ENCODE measurements at places on chromosomes 6 and 20.

DNA sequence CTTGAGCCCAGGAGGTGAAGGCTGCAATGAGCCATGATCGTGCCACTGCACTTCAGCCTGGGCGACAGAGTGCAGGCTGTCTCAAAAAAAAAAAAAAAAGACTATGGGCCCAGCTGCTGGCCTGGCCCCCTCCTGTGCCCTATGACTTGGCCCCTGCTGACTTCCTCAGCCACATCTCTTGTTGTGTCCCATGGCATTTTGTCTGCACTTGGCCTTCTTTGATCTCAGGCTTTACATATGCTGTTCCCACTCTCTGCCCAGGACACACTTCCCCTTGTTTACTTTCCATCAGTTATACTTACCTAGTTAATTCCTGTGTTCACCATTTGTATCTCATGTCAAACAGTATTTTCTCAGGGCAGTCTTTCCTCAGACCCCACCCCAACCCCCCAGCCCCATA lies 44.5 kb downstream of the RPRD1B start:
- no peak for DNase-seq

GRCh38 chr6:123393331-123393730 lies 243.4 kb downstream of the TRDN start:
- no peak for DNase-seq

GRCh38 chr6:46419576-46420002 lies 71.7 kb downstream of the RCAN2 start:
- peak; percentile 5 for DNase-seq

DNA sequence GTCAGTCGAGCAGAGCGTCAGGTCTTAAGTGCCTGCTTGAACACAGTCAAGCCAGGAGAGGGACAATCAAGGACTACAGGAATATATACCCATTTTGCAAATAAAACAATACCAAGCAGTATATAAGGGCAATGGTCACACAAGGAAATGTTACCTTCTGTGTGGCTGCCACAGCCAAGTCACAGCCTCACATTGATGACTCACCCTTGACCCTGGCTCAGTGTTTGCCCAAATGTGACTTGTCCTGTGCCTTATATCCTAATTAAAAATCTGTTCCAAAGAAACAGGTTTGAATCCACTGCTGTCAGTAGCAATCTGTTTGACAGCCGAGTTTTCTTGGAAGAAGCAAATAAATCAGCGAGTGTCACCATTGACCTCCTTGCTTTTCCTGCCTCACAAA lies 34.3 kb downstream of the C6orf89 start:
- DNase-seq, result no peak

- DNase-seq, result no peak
Observed at GRCh38 chr20:57413986-57414385, 22.8 kb downstream of the RBM38 start.

DNA sequence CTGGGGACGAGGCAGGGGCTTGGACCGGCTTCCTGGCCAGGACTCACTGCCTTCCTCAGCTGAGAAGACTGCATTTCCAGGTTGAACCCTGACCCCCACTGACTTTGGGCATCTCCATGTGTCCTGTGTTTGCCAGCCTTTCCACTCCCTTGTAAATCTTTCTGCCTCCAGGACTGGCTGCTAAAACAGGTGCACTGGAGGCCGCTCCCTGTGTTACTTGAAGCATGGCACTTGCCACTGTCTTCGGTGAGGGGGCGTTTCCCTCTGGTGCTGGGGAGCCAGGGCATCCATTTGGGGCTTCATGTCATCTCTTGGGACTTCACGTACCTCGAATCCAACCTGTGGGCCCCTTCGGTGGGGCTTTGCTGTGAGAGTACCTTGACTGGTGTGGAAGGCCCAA lies 6.7 kb upstream of the RBM38 start:
- no peak for DNase-seq

GRCh38 chr6:46815130-46815529 lies 21.9 kb downstream of the MEP1A start:
- no peak for DNase-seq

DNA sequence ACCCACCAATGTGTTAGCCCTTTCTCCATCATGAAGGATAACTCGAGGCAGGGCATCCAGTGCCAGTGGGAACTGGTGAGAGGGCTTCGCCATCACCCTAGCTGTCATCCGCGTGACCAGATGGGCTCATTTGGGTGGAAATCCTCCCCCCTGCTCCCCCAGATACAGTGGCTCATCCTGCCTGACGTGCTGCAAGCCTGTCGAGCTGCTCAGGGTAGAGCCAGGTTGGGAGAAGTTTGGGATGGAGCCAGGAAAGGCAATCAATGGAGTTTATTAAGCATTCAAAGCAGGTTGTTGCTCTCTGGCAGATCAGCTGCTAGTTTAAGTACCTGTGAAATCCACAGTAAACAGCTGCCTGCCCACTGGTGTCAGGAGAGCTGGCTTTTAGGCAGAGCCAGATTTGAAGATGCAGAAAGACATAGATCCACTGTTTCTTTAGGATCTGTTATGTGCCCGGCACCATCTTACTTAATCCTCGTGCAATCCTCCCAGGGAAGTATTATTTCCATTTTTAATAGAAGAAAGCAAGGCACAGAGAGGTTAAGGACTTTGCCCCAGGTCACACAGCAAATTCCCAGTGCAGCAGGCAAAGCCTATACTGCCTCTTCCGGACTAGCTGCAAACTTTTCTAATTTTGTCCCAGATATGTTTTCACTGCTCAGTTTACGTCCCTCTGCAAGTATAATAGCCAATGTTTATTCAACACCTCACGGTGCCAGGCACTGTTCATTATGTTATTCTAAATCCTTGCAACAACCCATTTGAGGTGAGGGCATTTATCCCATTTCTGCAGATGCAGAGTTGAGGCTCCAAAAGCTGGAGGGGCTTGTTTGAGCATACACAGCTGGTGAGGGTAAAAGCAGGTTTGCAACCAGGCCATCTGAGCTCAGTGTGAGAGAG lies 54.1 kb upstream of the KCNG1 start:
- no peak for DNase-seq

- no peak for DNase-seq
Observed at GRCh38 chr20:63125838-63126601, 89.9 kb downstream of the YTHDF1 start.

DNA sequence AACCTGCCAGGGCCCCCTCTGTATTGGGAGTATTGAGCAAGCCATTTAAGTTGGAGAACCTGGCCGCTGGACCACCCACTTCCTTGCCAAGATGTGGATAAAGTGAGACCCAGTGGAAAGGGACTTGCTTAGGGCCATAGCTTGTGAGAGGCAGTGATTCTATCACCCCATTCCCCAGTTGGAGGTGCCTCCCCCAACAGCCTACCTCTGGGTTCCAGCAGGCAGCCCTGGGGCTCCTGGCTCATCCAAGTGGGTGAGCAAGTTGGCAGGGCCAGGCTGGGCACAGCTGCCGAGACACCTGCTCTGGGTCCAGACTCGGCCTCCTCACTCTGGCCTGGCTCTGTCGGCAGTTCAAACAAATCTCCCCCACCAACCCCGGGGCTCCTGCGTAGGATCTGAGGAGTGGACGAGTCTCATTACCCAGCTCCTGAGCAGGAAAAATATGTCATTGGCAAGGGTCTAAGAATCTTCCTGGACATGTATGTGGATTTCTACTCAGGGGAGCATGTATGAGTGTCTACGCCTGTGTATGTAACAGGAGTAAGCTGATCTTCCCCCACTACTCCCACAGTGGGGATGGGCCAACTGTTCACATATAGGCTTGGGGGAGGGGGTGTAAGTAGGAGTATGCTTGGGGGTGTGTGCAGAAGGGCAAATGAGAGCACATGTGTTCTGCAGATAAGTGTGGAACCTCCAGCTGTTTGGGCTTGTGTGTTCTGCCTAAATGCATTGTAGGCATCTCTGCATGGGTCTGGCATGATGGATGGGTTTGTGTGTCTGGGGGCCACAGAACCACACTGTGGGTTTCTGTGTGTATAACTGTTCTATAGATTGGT lies 1.9 kb downstream of the ID1 start:
- DNase-seq, result no peak

- DNase-seq, result no peak
Observed at GRCh38 chr6:119310486-119311036, 39.0 kb downstream of the MAN1A1 start.

DNA sequence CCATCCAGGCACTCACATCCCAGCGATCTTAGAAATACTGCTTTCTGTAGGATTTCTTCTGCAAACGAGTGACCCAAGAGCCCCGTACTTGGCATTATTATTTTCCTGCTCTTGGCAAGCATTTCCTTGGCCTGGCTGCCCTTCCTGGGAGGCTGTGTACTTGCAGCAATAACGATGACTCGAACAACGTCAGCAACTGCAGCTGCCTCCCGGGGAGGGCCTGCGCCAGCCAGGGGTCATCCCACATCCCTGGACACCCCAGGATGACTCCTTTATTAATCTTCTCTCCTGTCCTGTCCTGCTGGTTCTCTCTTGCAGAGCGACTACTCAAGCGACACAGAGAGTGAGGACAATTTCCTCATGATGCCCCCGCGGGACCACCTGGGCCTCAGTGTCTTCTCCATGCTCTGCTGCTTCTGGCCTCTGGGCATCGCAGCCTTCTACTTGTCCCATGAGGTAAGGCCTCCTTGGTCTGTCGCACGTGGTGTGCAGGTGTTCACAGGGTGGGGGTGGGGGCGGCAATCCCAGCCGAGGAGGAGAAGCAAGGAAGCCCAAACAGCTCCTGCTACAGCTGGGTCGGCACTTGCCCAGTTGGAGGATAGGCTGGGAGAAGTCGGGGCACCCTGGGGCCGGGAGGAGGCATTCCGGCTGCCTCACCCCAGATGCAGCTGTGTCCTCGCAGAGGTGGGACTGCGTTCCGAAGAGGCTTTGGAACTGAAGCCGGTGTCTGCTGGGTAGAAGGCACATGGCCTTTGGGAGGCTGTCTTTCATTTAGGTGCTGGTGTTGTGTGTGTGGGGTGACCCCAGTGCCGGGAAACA lies 115.3 kb downstream of the SYNDIG1 start:
- no peak for DNase-seq

DNA sequence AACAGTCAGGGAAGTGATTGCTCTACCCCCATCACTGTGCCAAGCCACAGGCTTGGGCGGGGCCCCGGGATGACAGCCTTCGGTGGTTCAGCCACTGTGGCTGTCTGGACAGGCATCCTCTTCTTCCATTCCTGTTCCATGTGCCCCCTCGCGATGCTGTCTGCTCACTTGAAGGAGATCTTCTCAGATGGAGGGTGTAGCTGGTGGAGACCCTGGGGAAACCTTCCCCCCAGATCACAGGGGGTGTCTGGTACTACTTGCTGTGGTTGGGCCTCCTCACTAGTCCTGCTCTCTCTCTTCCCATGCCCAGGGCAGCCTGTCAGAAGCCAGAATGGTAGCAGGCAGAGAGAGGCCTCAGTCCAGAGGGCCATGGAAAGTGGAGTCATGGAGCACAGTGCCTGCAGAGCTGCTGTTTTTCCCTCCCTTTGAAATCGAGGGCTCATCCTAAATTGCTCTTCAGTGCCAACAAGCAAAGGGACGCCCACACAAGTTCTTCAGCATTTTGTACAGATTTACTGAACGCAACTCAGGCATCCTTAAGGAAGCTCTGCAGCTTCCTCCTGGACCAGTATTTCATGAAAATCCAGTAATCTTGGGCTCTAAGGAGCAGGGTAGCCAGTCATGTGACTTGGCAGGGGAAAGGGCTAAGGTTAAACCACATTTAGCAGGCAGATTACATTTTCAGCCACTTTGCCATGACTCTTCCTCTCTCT lies 326.6 kb downstream of the ZFAND3 start:
- DNase-seq, result no peak

- DNase-seq, result no peak
Observed at GRCh38 chr20:32702706-32703425, 29.1 kb upstream of the C20orf203 start.

DNA sequence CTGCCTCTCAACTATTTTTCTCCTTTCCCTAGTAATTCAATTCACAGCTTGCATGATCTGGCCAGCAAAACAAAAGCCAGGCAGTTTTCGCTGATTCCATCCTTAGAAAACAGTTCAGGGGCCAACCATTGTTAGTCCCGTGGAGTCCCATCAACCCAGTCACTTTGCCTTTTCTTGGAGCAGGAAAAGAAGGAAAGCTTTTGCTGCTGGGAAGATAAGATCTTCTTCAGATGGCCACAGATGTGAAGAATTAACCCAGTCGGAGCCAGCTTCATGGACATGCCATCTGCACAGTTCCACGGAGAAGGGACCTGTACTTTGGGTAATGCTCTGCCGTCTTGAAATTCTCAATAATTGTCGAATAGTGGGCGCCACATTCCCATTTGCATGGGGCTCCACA lies 76.9 kb upstream of the TSHZ2 start:
- no peak for DNase-seq

Data from activated CD4-positive, alpha-beta T cell treated with anti-CD3 and anti-CD28 coated beads for 24 hours (primary cell).